Osteoblast (primary cell): ENCODE measurements at places on chromosomes 1 and 21. TPM values are rescaled to one million over a fixed set of nuclear protein-coding genes. Genes with fewer than 3 reads are reported as not detected.
A peak's percentile ranks its signal among the peaks of the same experiment; 100 is the strongest.

The TOR1AIP1 gene
- total RNA-seq = 78.2 and 83.1 TPM in 2 replicates

The G0S2 gene
- 10.5 and 11.2 TPM in 2 replicates for total RNA-seq

The ASCL5 gene
- total RNA-seq = not detected in 2 replicates

GRCh38 chr21:29176471-29177120 lies 46.2 kb downstream of the MAP3K7CL start:
- H3K4me1 ChIP-seq = peaks cover 24% of the 10 kb centered on the region
- DNase-seq = no peak
- no peaks in the 10 kb centered on the region for H3K27me3 ChIP-seq
- H3K36me3 ChIP-seq = no peaks in the 10 kb centered on the region

- no peak overlapping the region for H3K4me3 ChIP-seq
- DNase-seq = peak; percentile 91
- H3K27me3 ChIP-seq = peaks cover 5% of the 10 kb centered on the region
- H3K4me1 ChIP-seq = no peaks in the 10 kb centered on the region
These were observed 28.3 kb upstream of the COL18A1 start for GRCh38 chr21:45376459-45377324.

DNA sequence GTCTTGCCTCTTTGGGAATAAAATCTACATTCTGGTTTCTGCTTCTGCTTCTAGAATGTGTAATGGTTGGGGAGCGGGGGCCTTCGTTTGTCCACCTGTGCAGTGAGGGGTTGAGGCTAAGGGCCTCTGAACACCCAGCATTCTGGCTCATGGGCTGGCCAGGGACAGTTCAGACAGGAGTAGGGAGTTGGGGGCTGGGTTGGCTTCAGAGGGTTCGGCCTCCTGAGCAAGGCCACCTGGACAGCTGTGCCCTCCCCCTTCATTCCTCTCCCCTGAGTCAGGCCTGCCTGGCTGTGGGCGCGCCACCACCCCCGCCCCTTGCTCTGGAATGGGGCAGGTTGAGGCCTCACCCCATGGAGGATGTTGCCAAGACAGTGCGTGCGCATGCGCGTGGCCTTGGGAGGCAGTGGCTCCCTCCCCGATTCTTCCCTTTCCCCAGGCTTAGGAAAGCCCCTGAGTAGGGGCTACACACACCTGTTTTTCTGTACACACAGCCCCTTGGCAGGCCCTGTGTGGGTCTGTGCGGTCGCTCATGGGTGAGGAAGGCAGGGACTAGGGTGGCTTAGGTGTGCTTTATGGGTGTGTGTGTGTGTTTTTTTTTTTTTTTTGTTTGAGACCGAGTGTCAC lies 57.0 kb downstream of the YARS1 start:
- H3K27ac ChIP-seq = no peak overlapping the region
- peak; percentile 62 for DNase-seq
- H3K4me3 ChIP-seq = no peak overlapping the region
- peaks cover 13% of the 10 kb centered on the region for H3K4me1 ChIP-seq
- H3K36me3 ChIP-seq = no peaks in the 10 kb centered on the region

DNA sequence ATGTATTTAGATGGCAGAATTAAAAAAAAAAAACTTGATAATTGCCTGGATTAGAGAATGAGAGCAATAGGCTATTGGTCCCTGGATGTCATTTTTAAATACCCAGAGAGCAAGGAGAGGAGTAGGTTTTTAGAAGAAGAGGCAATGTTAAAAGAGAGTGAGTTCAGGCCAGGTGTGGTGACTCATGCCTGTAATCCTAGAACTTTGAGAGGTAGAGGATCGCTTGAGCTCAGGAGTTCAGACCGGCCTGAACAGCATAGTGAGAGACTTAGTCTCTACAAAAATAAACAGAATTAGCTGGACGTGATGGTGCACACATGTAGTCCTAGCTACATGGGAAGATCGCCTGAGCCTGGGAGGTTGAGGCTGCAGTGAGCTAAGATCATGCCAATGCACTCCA lies 15.9 kb upstream of the MUTYH start:
- H3K27ac ChIP-seq = no peak overlapping the region
- H3K4me3 ChIP-seq = no peak overlapping the region
- DNase-seq = no peak
- H3K27me3 ChIP-seq = no peaks in the 10 kb centered on the region

- peak; percentile 19 for DNase-seq
- no peak overlapping the region for H3K4me3 ChIP-seq
- H3K36me3 ChIP-seq = peaks cover 86% of the 10 kb centered on the region
These were observed 26.2 kb downstream of the HYI start for GRCh38 chr1:43427524-43427923.

DNA sequence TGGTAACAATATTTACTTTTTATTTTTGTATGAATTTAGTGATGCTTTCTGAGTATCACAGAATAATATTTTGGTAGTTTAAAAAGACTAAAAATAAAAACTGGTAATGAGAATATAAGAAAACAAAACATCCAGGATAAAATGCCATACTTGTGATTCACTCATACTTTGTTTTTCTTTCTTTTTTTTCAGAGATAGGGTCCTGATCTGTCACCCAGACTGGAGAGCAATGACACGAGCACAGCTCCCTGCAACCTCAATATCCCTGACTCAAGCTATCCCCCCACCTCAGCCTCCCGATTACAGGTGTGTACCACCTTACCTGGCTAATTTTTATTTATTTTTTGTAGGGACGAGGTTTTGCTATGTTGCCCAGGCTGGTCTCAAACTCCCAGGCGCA lies 64.2 kb upstream of the ADAM30 start:
- peak overlapping the region; percentile 34 for H3K27ac ChIP-seq
- no peak for DNase-seq
- no peaks in the 10 kb centered on the region for H3K27me3 ChIP-seq
- H3K4me3 ChIP-seq = no peak overlapping the region
- H3K4me1 ChIP-seq = peaks cover 54% of the 10 kb centered on the region
- peaks cover 82% of the 10 kb centered on the region for H3K36me3 ChIP-seq

- H3K4me3 ChIP-seq = no peak overlapping the region
- no peaks in the 10 kb centered on the region for H3K27me3 ChIP-seq
- H3K27ac ChIP-seq = no peak overlapping the region
These were observed 42.2 kb downstream of the FHAD1 start for GRCh38 chr1:15289251-15289651.

- H3K27me3 ChIP-seq = no peaks in the 10 kb centered on the region
- H3K36me3 ChIP-seq = peaks cover 28% of the 10 kb centered on the region
- H3K4me1 ChIP-seq = no peaks in the 10 kb centered on the region
- H3K4me3 ChIP-seq = no peak overlapping the region
- H3K27ac ChIP-seq = no peak overlapping the region
- peak; percentile 69 for DNase-seq
These were observed 30.4 kb downstream of the TMEM63A start for GRCh38 chr1:225851805-225852204.
